ENCODE measurements at places on chromosomes 5 and 9.

DNA sequence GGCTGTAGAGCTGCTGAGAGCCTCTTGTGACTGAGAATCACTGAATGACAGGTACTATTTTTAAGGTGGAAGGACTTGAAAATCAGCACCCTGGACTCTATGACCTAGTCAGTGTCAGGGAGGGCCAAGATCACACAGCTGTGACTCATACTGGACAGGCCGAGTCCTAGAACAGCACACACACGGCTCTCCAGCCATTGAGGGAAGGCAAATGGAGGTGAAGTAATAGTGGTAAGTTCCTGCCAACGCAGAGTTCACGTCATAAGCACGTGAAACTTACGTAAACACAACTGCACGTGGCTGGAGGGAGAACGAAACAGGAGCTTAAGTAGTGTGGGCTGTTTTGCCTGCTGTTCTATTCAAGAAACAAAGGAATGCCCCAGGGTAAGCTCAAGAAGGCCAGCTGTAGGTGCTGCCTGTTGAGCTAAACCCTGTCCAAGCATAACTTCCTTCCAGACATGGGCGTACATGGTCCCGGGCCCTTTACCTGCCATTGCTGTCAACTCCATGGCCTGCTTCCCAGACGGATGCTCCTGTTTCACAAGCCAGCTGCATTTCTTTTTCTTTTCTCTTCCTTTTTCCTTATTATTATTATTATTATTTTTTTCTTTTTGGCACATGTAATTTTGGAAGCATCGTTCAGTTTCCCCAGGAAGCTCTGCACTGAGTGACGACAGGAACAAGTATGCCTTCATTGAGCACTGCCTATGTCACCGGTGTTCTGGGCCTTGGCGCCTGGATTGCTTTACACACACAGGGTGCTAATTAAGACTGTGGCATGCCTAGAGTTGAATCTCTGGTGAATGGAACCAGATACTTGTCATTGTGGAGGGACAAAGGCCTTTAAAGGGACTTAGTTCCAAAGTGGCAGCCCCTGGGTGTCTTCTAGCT is 10.2 kb upstream of the LCP2 start:
- DNase-seq: peak; percentile 63
- H3K27ac ChIP-seq: no peak overlapping the region

GRCh38 chr9:36163049-36163785 is 6.0 kb upstream of the CCIN start:
- peaks cover 10% of the 10 kb centered on the region for H3K36me3 ChIP-seq
- peak overlapping the region; percentile 63 for H3K27ac ChIP-seq
- peak; percentile 86 for DNase-seq
- no peaks in the 10 kb centered on the region for H3K27me3 ChIP-seq
- H3K4me1 ChIP-seq: peaks cover 31% of the 10 kb centered on the region
- H3K4me3 ChIP-seq: no peak overlapping the region

GRCh38 chr9:126401107-126401506 is 74.5 kb downstream of the MVB12B start:
- no peak overlapping the region for H3K27ac ChIP-seq
- H3K4me3 ChIP-seq: no peak overlapping the region
- peaks cover 1% of the 10 kb centered on the region for H3K36me3 ChIP-seq
- DNase-seq: no peak

DNA sequence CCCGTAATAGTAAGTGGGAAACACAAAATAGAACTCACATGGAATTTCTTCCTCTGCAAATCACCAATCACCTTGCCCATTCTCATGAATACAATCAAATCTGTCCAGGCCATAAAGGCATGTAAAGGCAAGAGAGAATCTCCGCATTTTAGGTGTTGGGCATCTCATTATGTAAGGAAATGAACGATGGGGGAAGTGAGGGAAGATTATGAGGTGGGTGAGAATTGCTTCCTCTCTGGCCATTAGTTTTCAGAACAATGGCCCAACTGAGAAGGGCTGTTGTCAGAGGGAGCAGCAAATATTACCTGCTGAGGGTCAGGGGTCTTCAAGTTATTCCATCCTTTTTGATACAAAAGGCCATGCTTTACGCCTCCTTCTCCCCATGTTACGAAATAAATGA is 455.1 kb downstream of the ARHGEF28 start:
- no peak overlapping the region for H3K4me3 ChIP-seq
- no peak overlapping the region for H3K27ac ChIP-seq
- no peaks in the 10 kb centered on the region for H3K4me1 ChIP-seq
- DNase-seq: no peak
- H3K27me3 ChIP-seq: peaks cover 29% of the 10 kb centered on the region

DNA sequence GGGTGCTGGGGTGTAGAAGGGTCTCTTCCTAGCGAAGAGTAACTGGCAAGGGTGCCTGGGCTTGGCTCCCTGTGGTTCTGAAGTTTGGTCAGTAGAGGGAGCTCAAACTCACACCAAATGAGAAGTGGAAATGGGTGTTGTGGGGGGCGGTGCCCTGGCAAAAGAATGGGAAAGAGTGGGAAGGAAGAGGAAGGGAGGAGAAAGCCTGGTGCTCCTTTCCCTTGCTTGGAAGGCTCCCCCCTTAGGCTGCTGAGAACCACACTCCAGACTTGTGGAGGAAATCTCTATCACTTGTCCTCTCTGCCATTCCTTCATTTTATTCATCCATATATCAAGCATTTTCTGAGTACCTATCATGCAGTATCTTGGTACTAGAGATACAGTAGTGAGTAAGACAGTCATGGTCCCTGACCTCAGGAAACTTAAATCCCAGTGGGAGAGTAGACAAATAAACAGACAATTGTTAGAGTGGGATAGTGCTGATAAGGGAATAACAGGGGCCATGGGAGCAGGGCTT is 13.0 kb downstream of the SLC4A9 start:
- no peak overlapping the region for H3K27ac ChIP-seq
- no peaks in the 10 kb centered on the region for H3K4me1 ChIP-seq
- H3K36me3 ChIP-seq: no peaks in the 10 kb centered on the region

All from IMR-90 (cell line).